ENCODE measurements at places on chromosomes 5 and 9. TPM values are rescaled to one million over a fixed set of nuclear protein-coding genes. Genes with fewer than 3 reads are reported as not detected.

DNA sequence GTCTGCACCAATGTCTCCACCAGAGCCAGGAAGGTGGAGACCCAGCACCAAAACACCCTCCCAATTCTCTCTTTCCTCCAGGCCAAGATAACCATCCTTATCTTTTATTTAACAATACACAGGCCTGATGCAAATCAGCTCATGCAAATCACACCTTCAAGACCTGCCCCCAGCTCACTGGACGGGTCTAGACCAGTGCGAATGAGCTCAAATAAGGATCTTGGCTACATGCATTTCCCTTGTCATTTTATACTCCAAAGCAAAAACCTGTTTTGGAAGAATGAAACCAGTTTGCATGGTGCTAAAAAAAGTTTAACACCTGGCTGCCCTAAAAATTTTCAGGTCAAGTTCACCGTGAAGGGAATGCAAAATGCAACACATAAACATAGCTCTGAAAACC lies 31.9 kb upstream of the DAPK1 start:
- DNase-seq, result no peak

GRCh38 chr5:139453683-139454567 lies 8.6 kb downstream of the ECSCR start:
- DNase-seq, result no peak

DNA sequence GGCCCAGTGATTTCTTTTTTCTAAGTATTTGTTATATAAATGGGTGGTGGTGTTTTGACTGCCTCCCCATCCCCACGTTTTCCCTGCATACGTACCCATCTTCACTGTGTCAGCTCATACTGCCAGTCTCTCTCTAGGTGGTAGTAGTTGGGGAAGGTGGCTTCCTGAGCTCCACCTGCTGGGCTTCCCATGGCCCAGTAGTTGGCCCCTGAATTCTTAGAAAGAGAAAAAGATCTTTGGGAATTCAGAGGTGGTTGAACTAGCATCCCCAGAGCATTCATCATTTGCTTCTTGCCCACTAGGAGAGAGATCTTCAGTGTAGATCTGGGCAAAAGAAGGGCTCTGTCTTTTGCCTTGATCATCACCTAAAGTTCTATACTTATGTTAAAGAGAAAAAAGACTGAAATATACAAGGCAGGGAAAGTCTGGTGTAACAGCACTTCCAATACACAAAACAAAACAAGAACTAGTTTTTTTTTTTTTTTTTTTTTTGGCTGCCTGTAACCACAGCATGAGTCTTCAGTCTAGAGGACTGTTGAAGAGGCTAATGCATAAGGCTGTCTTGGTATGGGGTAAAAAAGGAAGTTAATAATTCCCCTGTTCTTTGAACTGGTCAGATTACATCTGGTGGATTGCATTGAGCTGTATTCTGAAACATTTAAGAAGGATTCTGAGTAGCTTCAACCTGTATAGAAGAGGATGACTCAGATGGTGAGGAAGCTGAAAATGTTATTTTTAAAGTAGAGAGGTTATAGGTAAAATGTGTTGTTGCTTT lies 128.7 kb downstream of the ATG10 start:
- no peak for DNase-seq

GRCh38 chr9:27408001-27408400 lies 111.1 kb upstream of the EQTN start:
- no peak for DNase-seq

GRCh38 chr9:112787978-112788377 lies 37.4 kb downstream of the SNX30 start:
- no peak for DNase-seq

GRCh38 chr5:169263591-169263990 lies 37.3 kb downstream of the SLIT3 start:
- DNase-seq, result no peak

TOR2A gene
- total RNA-seq, result 3.9 TPM

SV2C gene
- 0.04 TPM for total RNA-seq

PCDHGB5 gene
- total RNA-seq, result 9.7 TPM

OR1J2 gene
- total RNA-seq, result not detected

All from right atrium auricular region (tissue), 2 donors.